AG04450 (cell line): ENCODE measurements at places on chromosomes 4 and X.
A peak's percentile ranks its signal among the peaks of the same experiment; 100 is the strongest.

DNA sequence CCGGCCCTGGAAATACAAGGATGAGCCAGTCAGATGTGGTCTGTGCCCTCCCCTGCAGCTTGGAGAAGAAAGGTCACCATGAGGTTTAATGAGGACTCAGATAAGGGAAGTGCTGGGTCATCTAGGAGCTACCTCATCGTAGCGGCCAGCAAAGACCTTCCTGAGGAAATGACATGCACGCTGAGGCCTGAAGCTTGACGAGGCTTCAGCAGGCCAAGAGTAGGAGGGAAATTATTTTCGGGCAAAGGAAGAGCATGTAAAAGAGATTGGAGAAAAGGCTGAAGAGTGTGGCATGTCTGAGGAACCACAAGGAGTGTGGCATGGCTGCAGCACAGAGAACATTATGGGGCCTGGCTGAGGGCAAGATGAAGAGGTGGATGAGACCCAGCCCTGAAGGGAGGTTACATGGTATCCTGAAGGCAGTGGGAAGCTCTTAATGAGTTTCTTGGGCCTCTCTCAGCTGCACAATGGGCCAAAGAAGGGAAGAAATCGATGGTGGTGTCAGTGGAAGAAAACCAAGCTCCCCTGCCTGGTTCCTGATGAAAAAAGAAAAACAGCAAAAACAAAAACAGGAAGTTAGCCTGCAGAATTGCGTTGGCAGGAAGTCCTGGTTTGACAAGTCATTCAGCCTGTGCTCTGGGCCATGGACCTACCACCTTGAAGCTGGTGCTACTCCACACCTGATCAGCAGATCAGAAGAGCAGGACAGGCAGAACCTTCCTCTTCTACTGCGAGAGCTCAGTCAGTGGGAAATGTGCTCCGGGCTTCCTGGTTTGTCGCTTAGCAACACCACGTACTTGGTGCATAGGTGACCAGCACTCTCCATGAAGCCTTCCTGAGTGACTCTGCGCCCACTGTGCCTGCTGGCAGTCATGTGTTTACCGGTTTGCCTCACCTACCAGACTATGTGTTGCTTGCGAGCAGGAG lies 134.5 kb upstream of the KLF3 start:
- DNase-seq, result no peak

GRCh38 chr4:184645904-184646610 lies 3.2 kb downstream of the CASP3 start:
- no peak for DNase-seq

GRCh38 chr4:74900862-74901261 lies 32.1 kb upstream of the PARM1 start:
- DNase-seq, result no peak

- DNase-seq, result no peak
Measured at GRCh38 chrX:55356609-55357008, 91.9 kb upstream of the PAGE3 start.

DNA sequence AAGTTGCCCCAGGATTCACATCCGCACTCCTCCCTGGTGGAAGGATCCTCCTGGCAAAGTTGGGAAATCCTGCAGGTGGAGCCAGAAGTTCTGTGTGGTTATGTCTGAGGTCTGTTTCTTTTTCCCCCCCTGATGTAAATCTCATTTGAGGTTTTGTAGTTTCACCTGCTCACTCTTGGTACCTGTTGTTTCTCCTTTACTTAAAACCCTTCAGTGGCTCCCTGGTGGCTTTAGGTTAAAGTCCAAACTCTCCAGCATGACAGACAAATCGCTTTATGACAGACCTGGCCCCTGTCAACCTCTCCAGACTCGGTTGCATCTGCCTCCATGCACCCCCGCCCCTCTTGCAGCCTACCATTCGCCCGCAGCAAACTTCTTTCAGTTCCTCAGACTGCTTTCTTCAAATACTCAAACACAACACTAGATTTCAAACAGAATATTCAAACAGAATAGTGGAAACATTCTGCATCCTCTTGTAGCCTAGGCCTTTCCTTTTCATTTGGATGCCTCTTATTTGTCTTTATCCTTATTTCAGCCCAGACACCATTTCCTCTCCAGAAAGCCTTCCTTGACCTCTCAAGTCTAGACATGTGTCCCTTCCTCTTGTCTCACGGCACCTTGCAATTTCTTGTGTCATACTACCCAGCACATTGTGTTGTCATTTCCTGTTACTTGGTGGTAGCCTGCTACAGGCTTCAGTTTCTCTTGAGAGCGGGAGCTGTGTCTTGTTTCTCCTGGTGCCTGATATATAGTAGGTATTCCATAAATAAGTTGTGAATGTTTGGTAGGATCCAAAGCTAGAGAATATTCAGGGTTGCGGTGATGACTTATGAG lies 24.8 kb downstream of the IL13RA1 start:
- DNase-seq, result no peak

DNA sequence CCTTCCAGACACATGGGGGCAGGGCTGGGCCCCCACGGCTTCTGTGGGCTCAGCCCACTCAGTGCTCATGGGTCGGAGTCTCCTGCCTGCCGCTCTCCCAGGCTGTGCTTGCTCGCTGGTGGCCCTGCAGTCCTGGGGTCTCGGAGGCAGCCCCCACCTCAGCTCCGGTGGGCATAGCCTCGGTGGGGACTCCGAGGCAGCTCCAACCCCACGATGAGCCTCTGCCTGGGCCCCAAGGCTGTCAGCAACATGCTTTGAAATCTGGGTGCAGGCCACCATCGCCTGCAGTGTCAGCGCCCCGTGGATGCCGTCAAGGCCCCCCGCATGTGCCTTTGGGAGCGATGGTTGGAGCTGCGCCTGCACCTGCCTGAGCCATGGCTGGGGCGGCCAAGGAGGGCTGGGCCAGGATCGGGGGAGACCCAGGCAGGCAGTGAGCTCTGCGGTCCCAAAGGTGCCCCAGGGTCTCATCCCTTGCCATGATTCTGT lies 30.2 kb upstream of the SPON2 start:
- no peak for DNase-seq

- DNase-seq, result peak; percentile 63
Measured at GRCh38 chr4:71266090-71266794, 72.6 kb upstream of the SLC4A4 start.

DNA sequence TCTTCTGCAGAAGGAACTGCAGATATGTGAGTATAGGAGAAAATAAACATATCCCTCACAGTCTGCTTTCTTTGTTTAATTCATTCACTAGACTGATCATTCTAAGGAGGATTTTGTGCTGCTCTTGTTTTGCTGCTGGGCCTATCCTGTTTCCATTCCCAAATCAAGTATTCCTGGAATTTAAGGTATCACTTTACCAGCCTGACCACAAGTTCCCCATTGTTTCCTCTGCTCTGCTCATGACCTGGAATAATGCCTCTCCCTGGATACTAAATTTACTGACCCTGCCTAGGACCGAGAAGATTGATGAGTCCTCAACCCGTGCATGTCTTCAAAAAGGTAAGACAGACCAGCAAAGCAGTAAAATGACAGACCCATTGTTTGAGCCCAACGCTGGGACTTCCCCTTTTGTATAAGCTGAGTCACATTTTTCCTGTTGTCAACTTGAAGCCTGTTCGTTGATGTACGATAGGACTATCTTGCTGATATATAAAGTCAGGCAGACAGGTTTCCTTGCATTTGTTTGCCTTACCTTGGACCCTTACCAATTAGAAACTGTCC lies 85.5 kb upstream of the TET2 start:
- DNase-seq, result no peak

- DNase-seq, result no peak
Measured at GRCh38 chrX:103360092-103360491, 3.8 kb downstream of the TCEAL9 start.

- DNase-seq, result no peak
Measured at GRCh38 chrX:49710744-49711319, 15.0 kb upstream of the PAGE1 start.

- DNase-seq, result no peak
Measured at GRCh38 chr4:172927096-172927814, 241.4 kb upstream of the GALNT7 start.

DNA sequence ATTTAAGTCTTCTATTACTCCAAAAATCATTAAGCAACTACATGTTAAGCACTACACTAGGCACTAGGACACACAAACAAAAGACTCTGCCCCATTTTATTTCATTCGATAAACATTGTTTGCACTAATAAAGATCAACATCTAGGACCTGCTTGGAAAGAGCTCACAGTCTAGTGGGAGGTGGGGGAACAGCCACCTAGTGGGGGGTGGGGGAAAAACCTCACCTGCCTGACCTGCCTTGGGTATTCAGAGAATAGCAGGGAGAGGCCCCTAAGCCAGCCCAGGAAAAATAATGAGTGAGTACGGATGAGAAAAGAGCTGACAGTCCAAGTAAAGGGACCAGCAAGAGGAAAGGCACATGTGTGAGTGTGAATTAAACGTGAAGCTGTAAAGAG lies 52.2 kb downstream of the PRDM5 start:
- no peak for DNase-seq

DNA sequence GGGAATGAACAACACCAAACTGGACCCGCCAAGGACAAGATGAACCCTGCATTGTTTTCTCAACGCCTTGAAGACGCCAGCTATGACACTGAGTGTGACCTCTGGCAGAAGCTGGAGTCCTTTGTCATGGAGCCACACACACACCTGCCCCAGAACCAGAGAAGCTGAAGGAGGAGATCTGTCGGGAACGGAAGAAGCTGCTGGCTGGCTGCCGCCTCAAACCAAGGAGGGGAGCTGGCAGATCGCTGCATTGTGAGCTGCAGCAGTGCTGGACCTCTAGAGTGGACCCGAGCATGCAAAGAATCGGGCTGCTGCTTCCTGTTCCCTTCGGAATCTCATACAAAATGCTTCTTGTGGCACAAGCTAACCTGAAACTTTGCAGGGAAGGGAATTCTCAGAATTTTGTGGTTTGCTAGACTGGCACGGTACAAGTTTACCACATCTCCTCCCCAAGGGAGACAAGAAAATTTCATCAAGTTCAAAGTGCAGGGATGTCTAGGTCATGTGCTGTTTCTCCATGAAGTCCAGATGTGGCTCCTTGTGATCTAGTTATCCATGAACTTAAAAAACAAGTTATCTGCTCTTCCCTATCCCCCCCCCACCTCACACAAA lies 23.4 kb upstream of the GLRB start:
- no peak for DNase-seq

DNA sequence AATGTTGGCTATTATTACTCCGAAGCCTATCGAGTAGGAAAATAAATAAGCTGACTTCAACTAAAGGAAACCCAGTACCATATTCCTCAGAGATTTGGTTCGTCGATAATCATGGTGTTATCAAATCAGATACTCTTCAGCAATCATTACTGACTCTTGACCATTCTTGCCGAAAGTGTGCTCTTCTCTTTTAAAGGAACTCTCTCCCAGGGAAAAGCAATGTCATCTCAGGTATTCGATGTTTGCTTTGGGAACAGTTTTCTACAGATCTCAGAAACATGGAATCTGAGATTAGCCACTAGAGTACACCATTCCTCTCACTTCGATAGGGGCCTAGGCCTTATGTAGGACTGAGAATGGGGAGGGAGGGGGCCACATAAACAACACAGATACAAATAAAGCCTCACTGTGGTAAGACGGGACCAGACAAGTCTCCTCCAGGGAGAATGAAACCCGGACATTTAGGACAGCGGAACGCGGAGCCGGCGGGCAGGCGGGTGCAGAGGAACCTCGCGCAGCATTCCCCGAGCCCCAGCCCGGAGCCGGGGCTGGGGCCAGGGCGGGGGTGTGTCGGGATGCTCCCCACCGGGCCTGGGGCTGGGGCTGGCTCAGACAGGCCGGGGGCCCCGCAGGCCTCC lies 581 bp downstream of the DNAJB14 start:
- DNase-seq, result no peak

DNA sequence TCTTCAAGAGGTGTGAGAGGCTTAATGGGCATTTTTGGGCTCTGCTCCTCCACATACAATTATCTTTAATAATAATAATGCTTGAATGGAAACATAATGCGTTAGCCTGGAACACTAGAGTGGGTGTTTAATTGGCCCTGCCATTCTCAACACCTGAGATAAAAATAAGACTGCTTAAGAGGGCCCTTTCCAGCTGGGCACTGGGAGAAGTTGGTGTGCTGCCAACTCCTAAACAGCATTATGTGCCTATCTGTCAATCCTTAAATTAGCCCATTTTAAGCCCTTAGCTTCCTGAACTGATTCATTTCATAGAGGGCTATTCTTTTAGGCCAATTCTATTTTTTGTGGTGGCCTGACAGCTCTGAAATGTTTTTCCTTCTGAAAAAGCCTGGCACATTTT lies 211.1 kb upstream of the ZIC3 start:
- no peak for DNase-seq

GRCh38 chr4:64341711-64342110 lies 67.5 kb downstream of the TECRL start:
- DNase-seq, result no peak

DNA sequence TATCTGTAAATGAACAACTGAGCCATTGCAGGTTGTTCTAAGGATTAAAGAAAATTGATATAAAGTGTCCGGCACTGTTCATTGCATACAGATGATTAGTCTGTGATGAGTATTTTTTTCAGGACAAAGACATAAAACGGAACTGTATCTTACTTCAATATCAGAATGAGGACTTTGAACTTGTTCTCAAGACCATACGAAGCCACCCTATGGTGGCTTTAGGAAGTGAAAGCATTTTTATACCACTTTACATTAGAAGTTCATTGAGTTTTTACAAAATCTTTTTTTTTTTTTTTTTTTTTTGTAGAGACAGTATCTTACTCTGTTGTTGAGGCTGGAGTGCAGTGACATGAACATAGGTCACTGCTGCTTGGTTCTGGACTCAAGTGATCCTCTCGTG lies 45.2 kb upstream of the TRIM2 start:
- no peak for DNase-seq

DNA sequence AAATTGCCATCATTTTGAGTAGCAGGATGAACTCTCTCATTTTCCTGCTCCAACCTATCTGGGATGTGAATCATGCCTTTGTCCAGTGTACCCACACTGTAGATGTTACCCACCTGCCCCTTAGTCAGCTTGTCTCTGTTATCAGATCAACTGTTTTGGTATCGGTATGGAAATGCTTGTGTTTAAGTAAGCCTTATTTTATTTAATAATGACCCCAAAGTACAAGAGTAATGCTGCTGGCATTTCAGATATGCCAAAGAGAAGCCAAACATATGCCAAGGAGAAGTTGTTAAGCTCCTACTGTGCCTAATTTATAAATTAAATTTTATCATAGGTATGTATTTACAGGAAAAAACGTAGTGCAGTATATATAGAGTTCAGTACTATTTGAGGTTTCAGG lies 18.6 kb upstream of the RAP1GDS1 start:
- no peak for DNase-seq

- no peak for DNase-seq
Measured at GRCh38 chr4:124133753-124134152, 578.8 kb downstream of the ANKRD50 start.
